ENCODE measurements at places on chromosomes 7 and 10. TPM values are rescaled to one million over a fixed set of nuclear protein-coding genes. Genes with fewer than 3 reads are reported as not detected.

The PRSS2 gene
- polyA plus RNA-seq: 60.4 TPM

The CALML3 gene
- polyA plus RNA-seq: 0.09 TPM

The EVX1 gene
- polyA plus RNA-seq: not detected

The SDK1 gene
- 6.4 TPM for polyA plus RNA-seq

The PANK1 gene
- polyA plus RNA-seq: 34.2 TPM

The SFRP5 gene
- 25.0 TPM for polyA plus RNA-seq

The SLC12A9 gene
- 26.0 TPM for polyA plus RNA-seq

The CRYGN gene
- polyA plus RNA-seq: 0.36 TPM

The GIMAP4 gene
- 17.8 TPM for polyA plus RNA-seq

The OR2A12 gene
- polyA plus RNA-seq: 0.04 TPM

The CRPPA gene
- 1.8 TPM for polyA plus RNA-seq

The HOXA6 gene
- polyA plus RNA-seq: 4.0 TPM

The CYREN gene
- polyA plus RNA-seq: 33.4 TPM

The EPHA1 gene
- polyA plus RNA-seq: 42.5 TPM

The PLAC9 gene
- 17.8 TPM for polyA plus RNA-seq

The GRM8 gene
- polyA plus RNA-seq: 0.04 TPM

The HOXA7 gene
- polyA plus RNA-seq: 2.3 TPM

The WNT8B gene
- polyA plus RNA-seq: 0.09 TPM

The CYP3A7 gene
- polyA plus RNA-seq: 1.8 TPM

The HOXA2 gene
- polyA plus RNA-seq: 5.5 TPM

The ZNF746 gene
- polyA plus RNA-seq: 13.1 TPM

The CDK14 gene
- 9.7 TPM for polyA plus RNA-seq

The SPDYE9 gene
- 0.37 TPM for polyA plus RNA-seq

The HOXA11 gene
- not detected for polyA plus RNA-seq

The CALML5 gene
- polyA plus RNA-seq: not detected

The GCK gene
- polyA plus RNA-seq: 2.3 TPM

The BLNK gene
- polyA plus RNA-seq: 27.4 TPM

The POLD2 gene
- polyA plus RNA-seq: 64.1 TPM

The TOMM7 gene
- 536 TPM for polyA plus RNA-seq

The CLEC5A gene
- 0.09 TPM for polyA plus RNA-seq

The ERVW-1 gene
- polyA plus RNA-seq: 0.76 TPM

The PPA1 gene
- polyA plus RNA-seq: 137 TPM

The RAPGEF5 gene
- polyA plus RNA-seq: 29.8 TPM

The SFXN4 gene
- polyA plus RNA-seq: 39.1 TPM

The GPR37 gene
- 2.2 TPM for polyA plus RNA-seq

The POM121L12 gene
- not detected for polyA plus RNA-seq

The MALRD1 gene
- 109 TPM for polyA plus RNA-seq

The STEAP2 gene
- 19.2 TPM for polyA plus RNA-seq

The OR2A42 gene
- 0.34 TPM for polyA plus RNA-seq

Measured in large intestine (tissue), 12 donors.